ENCODE measurements at places on chromosomes 16 and 17.

DNA sequence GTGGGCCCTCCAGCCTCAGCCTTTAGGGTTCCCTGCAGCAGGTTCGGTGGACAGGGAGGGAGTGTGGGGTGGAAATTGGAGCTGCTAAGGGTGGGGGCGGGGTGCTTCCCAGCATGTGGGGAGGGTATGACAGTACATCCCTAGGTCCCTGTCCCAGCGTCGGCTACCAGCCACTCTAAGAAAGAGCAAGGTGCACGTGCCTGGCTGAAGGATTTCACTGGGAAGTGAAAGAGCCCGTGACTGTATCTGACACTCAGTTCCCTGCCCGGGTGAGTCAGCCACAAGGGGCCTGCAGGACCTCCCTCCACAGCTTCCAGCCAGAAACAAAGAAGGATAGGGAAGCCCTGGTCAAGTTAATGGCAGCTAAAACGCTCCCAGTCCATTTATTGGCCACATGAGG, 4.1 kb downstream of the SNRNP25 start:
- H3K4me1 ChIP-seq = peaks cover 6% of the 10 kb centered on the region
- DNase-seq = no peak
- H3K27ac ChIP-seq = no peak overlapping the region
- H3K4me3 ChIP-seq = no peak overlapping the region
- peaks cover 68% of the 10 kb centered on the region for H3K36me3 ChIP-seq

GRCh38 chr16:55821210-55821609, 11.7 kb downstream of the CES1 start:
- no peaks in the 10 kb centered on the region for H3K27me3 ChIP-seq
- no peak for DNase-seq
- H3K4me1 ChIP-seq = no peaks in the 10 kb centered on the region
- H3K36me3 ChIP-seq = no peaks in the 10 kb centered on the region
- no peak overlapping the region for H3K27ac ChIP-seq

GRCh38 chr16:68072038-68072695, 13.0 kb upstream of the NFATC3 start:
- H3K27ac ChIP-seq = peak overlapping the region; percentile 21
- no peak overlapping the region for H3K4me3 ChIP-seq
- peaks cover 4% of the 10 kb centered on the region for H3K4me1 ChIP-seq
- DNase-seq = peak; percentile 84
- no peaks in the 10 kb centered on the region for H3K27me3 ChIP-seq
- H3K36me3 ChIP-seq = peaks cover 12% of the 10 kb centered on the region

- no peaks in the 10 kb centered on the region for H3K4me1 ChIP-seq
- H3K36me3 ChIP-seq = no peaks in the 10 kb centered on the region
- H3K4me3 ChIP-seq = no peak overlapping the region
- DNase-seq = no peak
- H3K27ac ChIP-seq = no peak overlapping the region
Measured at GRCh38 chr16:51756447-51757123, 605.5 kb upstream of the SALL1 start.

- peaks cover 16% of the 10 kb centered on the region for H3K4me1 ChIP-seq
- H3K27ac ChIP-seq = peak overlapping the region; percentile 78
- H3K36me3 ChIP-seq = no peaks in the 10 kb centered on the region
Measured at GRCh38 chr17:40107522-40108174, 7.3 kb upstream of the NR1D1 start.

DNA sequence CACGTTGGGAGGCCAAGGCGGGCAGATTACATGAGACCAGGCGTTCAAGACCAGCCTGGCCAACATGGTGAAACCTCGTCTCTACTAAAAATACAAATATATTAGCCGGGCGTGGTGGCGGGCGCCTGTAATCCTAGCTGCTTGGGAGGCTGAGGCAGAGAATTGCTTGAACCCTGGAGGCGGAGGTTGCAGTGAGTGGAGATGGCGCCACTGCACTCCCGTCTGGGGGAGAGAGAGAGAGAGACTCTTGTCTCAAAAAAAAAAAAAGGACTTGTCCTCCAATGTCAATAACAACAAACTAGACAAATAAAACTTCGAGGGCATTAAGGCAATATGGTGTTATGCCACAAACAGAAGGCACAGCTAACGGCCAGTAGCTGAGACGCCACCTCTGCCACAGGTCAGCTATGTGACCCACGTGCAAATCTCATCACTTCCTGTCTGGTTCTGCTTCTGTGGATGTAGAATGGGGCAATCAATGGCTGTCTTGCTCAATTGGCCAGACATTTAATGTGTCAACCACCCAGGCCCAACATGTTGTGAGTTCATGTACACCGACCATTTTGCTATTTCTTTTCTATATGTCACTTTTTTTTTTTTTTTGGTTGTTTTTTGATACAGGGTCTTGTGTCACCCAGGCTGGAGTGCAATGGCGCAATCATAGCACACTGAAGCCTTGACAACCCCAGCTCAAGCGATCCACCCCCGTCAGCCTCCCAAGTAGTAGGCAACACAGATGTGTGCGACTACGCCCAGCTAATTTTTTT, 834 bp upstream of the TXNDC11 start:
- H3K27ac ChIP-seq = peak overlapping the region; percentile 98
- H3K4me1 ChIP-seq = peaks cover 55% of the 10 kb centered on the region
- peak; percentile 52 for DNase-seq
- peaks cover 4% of the 10 kb centered on the region for H3K36me3 ChIP-seq
- H3K27me3 ChIP-seq = no peaks in the 10 kb centered on the region

DNA sequence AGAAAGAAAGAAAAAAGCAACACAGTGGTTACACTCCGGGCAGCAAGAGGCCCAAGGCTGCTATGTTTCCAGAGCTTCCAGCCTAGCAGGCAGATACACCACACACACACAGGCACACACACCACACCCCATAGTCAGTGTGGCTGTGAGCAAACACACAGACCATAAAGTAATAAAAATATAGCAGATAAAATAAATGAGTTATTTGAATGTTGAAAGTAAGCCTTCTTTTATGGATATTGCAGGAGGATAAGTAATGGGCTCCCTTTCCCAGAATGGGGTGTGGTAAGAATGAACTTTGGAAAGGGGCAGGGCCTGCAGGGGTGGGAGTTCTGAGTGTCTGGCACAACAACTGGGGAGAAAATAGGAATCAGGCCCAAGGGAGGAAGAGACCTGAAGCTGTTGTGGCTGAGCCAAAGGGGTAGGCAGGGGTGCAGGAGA, 4.8 kb upstream of the CDK5RAP3 start:
- H3K4me1 ChIP-seq = peaks cover 71% of the 10 kb centered on the region
- peak overlapping the region; percentile 96 for H3K27ac ChIP-seq
- H3K4me3 ChIP-seq = no peak overlapping the region

GRCh38 chr17:47135235-47135634, 53.9 kb downstream of the CDC27 start:
- no peak for DNase-seq
- no peak overlapping the region for H3K27ac ChIP-seq
- H3K4me1 ChIP-seq = no peaks in the 10 kb centered on the region
- H3K4me3 ChIP-seq = no peak overlapping the region
- no peaks in the 10 kb centered on the region for H3K27me3 ChIP-seq

- H3K27me3 ChIP-seq = no peaks in the 10 kb centered on the region
- DNase-seq = no peak
- peaks cover 27% of the 10 kb centered on the region for H3K36me3 ChIP-seq
- peak overlapping the region; percentile 85 for H3K27ac ChIP-seq
Measured at GRCh38 chr17:16438173-16438556, 22.8 kb downstream of the TRPV2 start.

GRCh38 chr17:882827-883585, 96.6 kb downstream of the NXN start:
- no peak overlapping the region for H3K27ac ChIP-seq
- no peaks in the 10 kb centered on the region for H3K27me3 ChIP-seq
- no peak overlapping the region for H3K4me3 ChIP-seq
- no peaks in the 10 kb centered on the region for H3K36me3 ChIP-seq
- peak; percentile 27 for DNase-seq

GRCh38 chr16:46728806-46729205, 19.3 kb downstream of the MYLK3 start:
- no peak for DNase-seq
- H3K27me3 ChIP-seq = no peaks in the 10 kb centered on the region
- H3K4me3 ChIP-seq = no peak overlapping the region
- no peaks in the 10 kb centered on the region for H3K4me1 ChIP-seq
- H3K27ac ChIP-seq = no peak overlapping the region

GRCh38 chr16:79768276-79768970, 167.9 kb upstream of the MAF start:
- H3K4me1 ChIP-seq = peaks cover 15% of the 10 kb centered on the region
- peak overlapping the region; percentile 86 for H3K27ac ChIP-seq
- no peaks in the 10 kb centered on the region for H3K36me3 ChIP-seq
- peak; percentile 68 for DNase-seq
- no peak overlapping the region for H3K4me3 ChIP-seq
- no peaks in the 10 kb centered on the region for H3K27me3 ChIP-seq

DNA sequence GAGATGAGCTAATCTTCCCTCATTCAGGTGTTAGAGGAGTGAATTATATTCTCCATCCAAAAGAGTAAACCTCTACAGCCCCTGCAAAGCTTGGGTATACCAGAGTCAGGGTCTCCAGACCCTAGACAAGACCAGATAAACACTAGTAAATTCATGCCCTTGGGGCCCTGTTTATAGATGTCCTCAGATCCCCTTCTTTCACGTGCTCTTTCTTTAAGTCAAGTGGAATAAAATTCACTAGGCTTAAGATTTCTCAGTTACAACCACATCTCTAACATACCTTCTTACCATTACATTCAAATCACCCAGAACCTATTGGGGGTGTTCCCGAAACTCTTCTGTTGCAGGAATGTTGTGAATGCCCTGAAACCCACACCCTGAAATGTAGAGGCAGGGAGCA, 2.2 kb upstream of the C17orf58 start:
- H3K4me3 ChIP-seq = no peak overlapping the region
- H3K4me1 ChIP-seq = peaks cover 13% of the 10 kb centered on the region
- H3K27me3 ChIP-seq = no peaks in the 10 kb centered on the region
- DNase-seq = no peak

DNA sequence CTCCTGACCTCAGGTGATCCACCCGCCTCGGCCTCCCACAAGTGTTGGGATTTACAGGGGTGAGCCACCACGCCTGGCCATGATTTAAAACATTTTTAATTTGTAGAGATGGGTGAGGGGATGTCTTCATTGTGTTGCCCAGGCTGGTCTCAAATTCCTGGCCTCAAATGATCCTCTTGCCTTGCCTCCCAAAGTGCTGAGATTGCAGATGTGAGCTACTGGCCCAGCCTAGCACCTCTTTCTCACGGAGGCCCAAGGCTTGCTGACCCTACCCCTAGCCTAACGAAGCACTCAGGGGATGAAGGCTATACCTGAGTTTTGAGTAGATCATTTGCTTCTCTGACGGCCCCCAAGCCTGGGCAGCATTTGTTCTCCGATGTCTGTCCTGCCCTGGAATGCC, 26.6 kb downstream of the UNK start:
- no peaks in the 10 kb centered on the region for H3K27me3 ChIP-seq
- DNase-seq = no peak
- H3K4me1 ChIP-seq = no peaks in the 10 kb centered on the region
- H3K4me3 ChIP-seq = no peak overlapping the region
- H3K36me3 ChIP-seq = peaks cover 9% of the 10 kb centered on the region
- H3K27ac ChIP-seq = no peak overlapping the region

- H3K4me3 ChIP-seq = peak within 1 kb of the TSS; percentile 57
- no peaks in the 10 kb centered on the region for H3K4me1 ChIP-seq
- DNase-seq = peak; percentile 78
- H3K27ac ChIP-seq = peak within 1 kb of the TSS; percentile 85
- H3K27me3 ChIP-seq = peaks cover 11% of the 10 kb centered on the region
Measured at GRCh38 chr17:50532452-50533024, at the start of gene EPN3. Gene EPN3, plus strand, starts transcription at chr17:50532735. Its CDS starts 3,822 bp downstream, at chr17:50536557.

GRCh38 chr17:81291662-81292061, 3.4 kb downstream of the SLC38A10 start:
- DNase-seq = peak; percentile 82
- no peaks in the 10 kb centered on the region for H3K27me3 ChIP-seq
- H3K27ac ChIP-seq = no peak overlapping the region
- no peak overlapping the region for H3K4me3 ChIP-seq
